ENCODE measurements at places on chromosomes 1 and 21.

DNA sequence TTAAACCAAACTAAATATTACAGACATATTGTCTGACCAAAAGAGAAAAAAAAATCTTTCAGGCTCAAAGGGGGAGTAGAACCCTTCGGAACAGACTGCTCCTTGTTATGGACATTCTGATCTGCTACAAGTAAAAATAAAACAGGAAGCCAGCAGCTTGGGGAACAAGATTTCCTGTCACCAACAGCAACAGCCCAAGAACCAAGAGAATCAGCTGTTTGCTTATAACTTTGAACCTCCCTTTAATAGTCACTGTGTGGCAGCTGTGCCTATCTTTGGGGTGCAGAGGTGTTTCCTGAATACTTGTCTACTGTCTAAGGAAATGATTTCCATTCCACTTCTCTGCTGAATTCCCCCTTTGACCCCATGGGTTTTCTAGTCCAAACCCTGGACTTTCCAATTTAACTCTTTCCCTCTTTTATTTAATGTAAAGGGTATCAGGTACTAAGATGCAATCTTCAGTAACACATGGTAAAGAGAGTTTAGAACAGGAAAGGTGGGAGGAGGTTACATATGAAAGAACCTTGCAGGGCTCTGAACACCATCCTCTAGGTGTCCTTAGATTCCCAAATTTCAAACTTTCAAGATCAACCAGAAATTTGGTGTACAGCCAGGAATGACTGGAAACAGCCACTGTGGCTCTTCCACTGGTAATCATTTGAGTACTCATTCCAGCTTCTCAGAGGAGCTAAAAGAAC lies 38.6 kb downstream of the GPR3 start:
- no peak for DNase-seq

DNA sequence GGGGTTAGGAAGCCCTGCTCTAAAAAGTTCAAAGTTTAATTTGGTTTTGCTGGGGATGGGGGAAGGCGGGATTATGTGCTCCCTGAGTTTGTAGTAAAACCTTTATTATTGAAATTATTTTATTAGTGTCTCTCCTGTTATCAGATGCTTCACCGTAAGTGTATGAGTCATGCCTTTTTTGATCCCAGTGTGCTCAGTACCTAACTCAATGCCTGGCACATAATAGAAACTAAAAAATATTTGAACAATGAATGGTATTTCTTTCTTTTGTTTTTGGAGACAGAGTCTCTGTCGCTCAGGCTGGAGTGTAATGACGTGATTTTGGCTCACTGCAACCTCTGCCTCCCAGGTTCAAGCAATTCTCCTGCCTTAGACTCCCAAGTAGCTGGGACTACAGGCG lies 6.4 kb downstream of the SNRPE start:
- no peak for DNase-seq

GRCh38 chr1:59901770-59902388 lies 24.7 kb downstream of the CYP2J2 start:
- DNase-seq: no peak

DNA sequence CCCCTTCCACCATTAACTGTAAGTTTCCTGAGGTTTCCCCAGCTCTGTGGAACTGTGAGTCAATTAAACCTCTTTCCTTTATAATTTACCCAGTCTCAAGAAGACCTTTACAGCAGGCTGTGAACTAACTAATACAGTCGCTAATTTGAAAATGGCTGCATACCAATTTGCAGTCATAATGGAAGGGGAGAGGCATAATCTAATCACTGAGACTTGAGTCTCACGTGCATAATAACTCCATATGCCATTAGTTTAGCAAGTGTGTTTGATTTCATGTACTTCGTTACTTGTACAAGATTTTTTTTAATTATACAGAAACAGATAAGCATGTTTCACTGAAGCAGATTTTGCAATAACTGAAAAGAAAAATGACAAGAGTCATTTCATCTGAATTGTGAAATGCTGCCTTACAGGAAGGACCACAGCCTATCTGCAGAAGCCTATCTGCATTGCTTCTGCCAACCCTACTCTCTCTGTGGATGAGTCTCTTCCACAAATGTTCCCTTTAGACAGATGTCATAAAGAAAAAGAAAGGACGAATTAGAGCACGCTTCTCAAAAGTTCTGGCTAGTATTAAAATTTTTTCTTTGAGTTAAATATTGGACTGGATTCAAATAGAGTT lies 99.1 kb downstream of the PTGER3 start:
- DNase-seq: no peak

- DNase-seq: no peak
Observed at GRCh38 chr1:162861101-162861500, at the start of gene CCDC190. Gene CCDC190, minus strand, starts transcription at chr1:162861175. Its CDS starts 1,529 bp downstream, at chr1:162859646.

DNA sequence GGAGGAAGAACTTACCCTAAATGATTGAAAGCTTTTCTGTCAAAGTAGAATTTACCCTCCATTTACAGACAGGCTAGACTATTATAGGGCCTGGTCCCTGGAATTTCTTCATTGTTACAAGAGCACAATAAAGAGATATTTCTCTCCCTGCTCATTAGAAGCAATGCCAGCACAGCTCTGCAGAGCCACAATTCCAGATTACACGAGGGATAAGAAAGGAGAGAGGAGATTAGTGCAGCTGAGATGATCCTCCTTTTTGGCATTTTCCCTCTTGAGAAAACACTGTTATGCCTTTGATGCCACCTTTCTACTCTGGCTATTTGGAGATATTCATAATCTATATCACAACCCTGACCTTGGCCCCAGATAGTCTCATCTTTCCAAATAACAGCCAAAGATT lies 1119.5 kb upstream of the TMPRSS15 start:
- no peak for DNase-seq

DNA sequence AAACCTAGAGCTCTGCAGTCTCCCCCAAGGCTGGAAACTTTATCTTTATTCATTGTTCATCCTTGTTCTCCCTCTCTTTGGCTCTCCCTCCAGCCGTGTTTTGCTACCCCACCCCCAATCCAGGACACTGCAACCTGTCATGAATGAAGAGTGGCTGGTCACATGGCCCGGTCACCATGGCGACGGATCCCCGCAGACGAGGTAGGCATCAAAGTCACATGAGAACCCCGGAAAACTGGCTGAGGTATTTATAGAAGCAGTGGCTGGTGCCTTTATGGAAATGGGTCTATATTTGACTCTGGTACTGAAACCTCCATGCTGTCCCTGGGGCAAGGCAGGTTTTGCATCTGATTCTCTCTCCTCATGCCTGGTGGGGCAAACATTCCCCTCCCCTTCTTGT lies 13.4 kb upstream of the SLC6A17 start:
- DNase-seq: no peak

DNA sequence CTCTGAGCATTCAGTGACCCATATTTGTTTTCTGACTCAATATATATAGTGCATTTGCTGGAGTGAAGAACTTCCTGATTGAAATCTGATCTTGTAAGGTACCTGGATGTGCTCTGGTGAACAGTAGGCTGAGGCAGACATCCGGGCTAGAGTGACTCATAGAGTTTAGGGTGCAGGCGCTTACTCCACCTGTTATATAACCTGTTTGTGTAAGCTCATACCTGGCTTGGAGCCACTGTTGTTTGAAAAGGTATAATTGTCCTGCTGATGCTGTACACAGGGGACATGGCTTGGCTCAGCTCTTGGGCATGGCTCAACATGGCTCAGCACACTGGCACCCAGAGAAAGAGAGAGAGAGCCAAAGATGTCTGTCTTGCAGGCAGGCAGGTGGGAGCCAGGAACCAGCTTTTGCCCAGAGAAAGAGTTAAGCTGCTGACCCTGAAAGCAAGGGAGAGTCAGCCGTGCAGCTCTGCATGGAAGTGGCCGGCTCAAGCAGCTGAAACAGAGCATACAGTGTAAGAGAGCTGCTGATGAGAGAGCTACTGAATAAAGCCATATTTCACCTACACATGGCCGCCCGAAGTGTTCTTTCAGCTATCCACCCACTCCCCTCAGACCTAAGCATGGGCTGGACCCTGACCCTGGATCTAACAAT lies 43.2 kb downstream of the GJA5 start:
- no peak for DNase-seq

GRCh38 chr1:46645815-46646214 lies 22.3 kb downstream of the ATPAF1 start:
- no peak for DNase-seq

GRCh38 chr1:7425229-7425628 lies 345.9 kb upstream of the VAMP3 start:
- no peak for DNase-seq

GRCh38 chr1:179550746-179551682 lies 24.7 kb downstream of the NPHS2 start:
- DNase-seq: peak; percentile 39

DNA sequence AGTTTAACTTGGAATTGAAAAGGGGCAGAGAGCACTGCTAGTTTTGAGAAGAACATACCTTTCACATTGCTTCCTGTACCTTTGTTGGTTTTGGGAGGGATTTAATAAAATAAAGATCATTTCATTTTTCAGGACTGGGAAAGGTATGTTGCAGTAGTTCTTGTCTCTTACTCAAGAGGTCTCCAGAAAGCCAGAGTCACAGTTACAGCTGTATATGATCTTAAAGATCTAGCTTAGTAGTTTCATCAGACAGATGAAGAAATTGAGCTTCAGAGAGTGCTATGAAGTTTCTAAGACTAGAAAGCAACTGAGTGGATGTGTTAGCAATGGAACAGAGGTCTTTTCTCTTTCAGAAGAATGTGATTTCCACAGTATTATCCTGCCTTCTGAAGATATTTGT lies 1.0 kb downstream of the OR10K2 start:
- DNase-seq: no peak

DNA sequence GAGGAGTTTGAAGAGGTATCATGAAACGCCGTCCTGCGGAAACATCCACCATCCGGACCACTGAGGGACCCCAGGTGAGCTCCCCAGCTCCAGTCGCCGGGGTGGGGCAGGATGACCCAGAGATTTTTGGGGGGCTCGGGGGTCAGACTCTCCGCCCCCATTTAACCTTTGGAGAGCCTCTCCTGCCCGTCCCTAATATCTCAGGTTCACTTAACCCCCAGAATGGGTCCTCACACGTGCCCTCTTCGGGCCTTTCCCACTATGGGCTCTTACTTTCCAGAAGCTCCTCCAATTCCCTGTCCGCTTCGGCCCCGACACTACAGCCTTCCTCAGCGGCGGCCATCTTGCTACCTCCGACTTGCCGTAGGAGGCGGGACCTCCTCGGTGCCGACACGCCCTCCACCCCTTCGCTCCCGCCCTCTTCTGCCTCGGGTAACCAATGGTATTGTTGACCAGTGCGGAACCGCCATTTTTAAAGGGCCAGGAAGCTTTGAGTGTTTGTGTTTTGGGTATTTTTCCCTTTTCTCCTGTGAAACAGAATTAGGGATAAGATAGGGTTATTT lies at the start of gene PEX19:
Gene PEX19, minus strand, starts transcription at position 352 of the 563 bp plus-strand sequence. Its CDS starts 9 bp downstream, at position 343.
- peak; percentile 60 for DNase-seq

- no peak for DNase-seq
Observed at GRCh38 chr21:41759926-41760325, 6.9 kb downstream of the RIPK4 start.

- no peak for DNase-seq
Observed at GRCh38 chr1:16326833-16327404, 25.4 kb downstream of the FBXO42 start.

GRCh38 chr1:15761366-15762128 lies 3.0 kb downstream of the FBLIM1 start:
- no peak for DNase-seq

GRCh38 chr1:23484253-23485001 lies 448 bp upstream of the ASAP3 start:
- DNase-seq: peak; percentile 62

DNA sequence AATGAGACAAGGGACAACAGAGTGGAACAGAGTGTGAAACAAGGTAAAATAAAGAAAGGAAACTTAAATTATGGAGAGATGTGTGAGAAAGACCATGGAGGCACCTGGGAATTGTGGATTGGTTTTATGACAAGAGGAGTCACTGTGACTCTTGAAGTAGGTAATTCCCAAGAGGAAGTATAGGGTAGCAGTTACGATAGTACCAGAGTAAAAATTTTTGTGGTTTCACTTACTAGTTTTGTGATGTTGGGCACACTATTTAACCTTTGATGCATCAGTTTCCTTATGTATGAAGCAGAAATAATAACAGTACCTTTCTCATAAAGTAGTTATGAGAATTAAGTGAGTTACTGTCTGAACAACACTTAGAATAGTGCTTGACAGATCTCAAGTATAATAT lies 267.9 kb upstream of the DPYD start:
- no peak for DNase-seq

GRCh38 chr1:56302878-56303277 lies 276.5 kb downstream of the PLPP3 start:
- DNase-seq: no peak

- DNase-seq: no peak
Observed at GRCh38 chr1:197342669-197343068, 74.6 kb downstream of the CRB1 start.

DNA sequence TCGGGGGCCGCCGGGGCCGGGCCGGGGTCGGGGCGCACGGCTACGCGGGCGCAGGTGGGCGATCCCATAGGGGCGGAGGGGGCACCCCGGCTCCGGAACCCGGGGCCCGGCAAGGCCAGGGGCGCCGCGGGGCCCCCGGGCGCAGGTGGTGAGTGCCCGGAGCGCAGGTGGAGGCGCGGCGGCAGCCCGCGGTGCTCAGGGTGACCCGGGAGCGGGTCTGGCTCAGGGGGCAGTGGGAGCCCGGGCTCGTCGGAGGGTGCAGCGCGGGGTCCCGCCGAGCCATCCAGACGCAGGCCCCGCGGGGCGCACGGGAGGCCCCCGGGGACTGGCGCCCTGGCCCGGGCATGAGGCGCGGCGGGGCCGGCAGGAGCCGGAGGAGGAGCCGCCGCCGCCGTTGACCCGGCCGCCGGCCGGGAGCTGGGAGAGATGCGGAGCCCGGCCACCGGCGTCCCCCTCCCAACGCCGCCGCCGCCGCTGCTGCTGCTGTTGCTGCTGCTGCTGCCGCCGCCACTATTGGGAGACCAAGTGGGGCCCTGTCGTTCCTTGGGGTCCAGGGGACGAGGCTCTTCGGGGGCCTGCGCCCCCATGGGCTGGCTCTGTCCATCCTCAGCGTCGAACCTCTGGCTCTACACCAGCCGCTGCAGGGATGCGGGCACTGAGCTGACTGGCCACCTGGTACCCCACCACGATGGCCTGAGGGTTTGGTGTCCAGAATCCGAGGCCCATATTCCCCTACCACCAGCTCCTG lies 489 bp downstream of the CELSR2 start:
- no peak for DNase-seq

- no peak for DNase-seq
Observed at GRCh38 chr1:5947071-5947821, 45.0 kb downstream of the NPHP4 start.
